ENCODE measurements at places on chromosomes 2 and 18.

GRCh38 chr2:18907508-18907907 lies 318.1 kb upstream of the NT5C1B start:
- no peak for DNase-seq

DNA sequence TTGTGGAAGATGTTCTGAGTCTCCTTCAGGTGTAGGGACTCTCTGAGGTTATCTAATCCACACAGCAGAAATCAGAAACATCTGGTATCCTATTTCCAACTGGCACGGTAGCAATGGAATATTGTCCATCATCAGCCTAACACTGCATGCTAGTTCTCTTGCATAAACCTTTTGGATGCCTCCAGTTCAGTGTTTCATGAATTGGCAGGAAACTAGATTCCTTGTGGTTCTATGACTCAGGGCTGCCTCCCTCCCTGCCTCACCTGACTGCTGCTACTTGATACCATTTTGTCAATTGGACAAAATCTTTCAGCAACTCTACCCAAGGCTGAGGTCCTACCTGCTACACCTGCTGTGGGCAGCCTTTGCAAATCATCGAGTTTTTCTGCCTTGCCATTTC lies 130.9 kb downstream of the TPGS2 start:
- no peak for DNase-seq

DNA sequence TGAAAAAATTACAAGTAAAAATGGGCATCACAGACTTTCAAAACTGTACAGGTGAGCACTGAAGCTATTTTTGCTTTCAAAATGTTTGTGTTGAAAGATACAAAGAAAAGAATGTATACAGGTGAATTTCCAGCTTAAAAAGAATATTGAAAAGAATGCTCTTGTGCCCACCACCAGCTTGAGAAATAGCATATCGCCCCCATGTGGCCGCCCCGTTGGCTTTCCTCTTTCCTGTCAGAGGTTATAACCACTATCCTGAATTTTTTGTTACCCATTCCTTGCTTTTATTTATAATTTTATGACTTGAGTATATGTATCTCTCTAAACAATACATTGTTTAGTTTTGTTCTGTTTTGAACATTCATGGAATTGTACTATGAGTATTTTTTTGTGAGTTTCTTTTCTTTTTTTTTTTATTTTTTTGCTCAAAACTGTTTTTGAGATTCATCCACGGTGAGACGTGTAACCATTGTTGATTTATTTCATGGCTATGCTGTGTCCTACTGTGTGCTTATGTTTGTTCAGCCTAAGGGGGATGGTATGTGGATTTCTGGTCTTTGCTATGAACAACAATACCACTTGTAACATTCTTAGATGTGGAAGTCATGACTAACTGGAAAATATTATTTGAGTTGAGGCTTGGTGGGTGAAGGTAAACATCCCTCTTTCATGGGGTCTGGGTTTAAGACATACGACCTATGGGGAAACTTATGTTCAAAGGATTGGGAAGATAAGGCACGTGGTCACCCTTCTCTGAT lies 11.6 kb downstream of the TRPM8 start:
- DNase-seq = no peak

- no peak for DNase-seq
Measured at GRCh38 chr2:144703852-144704708, 184.2 kb upstream of the ZEB2 start.

Measured in stimulated activated CD8-positive, alpha-beta memory T cell treated with anti-CD3 and anti-CD28 coated beads, Interleukin-4, amount 100 ng/mL, for 24 hours (primary cell).